ENCODE measurements at places on chromosomes 12 and 14.

DNA sequence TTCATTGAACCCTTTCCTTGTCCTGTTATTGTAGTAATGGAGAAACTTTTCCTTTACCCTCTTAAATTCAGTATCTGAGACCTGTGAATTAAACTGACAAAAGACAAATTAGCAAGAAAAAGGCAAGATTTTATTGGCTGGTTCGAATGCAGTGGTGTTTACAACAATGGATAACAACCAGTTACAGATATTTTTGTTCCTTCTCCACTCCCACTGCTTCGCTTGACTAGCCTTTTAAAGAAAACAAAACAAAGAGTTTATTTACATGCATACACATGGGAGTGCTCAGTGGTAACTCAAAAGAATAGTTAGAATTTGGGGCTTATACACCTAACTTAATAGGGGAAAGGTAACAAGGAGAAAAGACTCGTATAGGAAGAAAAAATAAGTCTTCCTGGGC lies 37.0 kb upstream of the HECTD1 start:
- no peak for DNase-seq

DNA sequence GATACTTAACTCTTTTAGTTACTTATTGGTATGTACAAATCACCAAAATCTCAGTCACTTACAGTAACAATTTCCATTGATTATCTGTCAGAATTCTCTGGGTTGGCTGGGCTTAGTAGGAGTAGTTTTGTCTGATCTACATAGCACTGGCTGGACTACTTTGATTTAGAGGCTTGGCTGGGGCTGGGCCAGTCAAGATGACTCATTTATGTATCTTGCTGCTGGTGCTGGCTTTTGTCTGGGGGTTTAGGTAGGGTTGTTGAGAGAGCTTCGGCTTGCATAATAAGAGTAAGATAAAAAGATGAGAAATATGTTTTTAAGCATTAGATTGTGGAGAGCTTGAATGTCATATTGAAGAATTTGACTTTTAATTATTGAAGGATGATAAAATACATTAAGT lies 1093.7 kb downstream of the SLC6A15 start:
- no peak for DNase-seq

- no peak for DNase-seq
Measured at GRCh38 chr14:31283578-31284252, 76.1 kb upstream of the HECTD1 start.

GRCh38 chr14:37140176-37140575 lies 32.2 kb downstream of the SLC25A21 start:
- DNase-seq: no peak

DNA sequence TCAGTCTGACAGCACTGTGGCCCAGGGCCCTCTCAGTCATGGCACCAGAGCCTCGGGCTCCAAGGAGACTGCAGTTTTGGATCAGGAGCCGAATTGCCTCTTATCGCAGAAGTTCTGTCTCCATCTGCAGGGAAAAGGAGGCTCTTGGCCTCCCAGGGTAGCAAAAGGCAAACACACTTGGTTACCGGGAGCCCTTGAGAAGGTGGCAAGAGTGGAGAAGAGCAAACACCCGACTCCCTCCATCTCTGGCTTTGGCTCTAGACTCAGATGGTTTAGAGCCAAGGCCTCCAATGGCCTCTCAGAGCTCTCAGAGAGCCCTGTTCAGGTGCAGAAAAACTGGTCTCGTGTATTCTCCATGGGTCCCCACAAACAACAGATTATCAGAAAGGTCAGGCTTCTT lies 44.6 kb downstream of the NINJ2 start:
- DNase-seq: no peak

DNA sequence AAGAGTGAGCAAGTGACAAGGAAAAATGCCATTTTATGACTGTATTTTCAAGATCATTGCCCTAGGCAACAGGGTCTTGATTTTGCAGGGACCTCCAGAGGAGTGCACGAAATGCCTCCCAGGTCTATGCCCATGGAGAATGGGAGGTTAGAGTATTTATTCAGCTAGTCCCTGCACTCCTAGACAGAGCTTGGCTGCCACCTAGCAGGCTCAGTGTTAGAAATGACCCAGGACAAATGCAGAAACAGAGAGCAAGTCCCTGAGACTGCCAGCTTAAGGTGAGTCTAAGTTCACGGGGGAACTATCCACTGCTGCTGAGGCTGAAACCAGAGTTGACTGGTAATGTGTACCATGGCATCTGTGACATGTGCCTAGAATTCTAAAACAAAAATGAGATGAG lies 506.4 kb downstream of the MED13L start:
- no peak for DNase-seq

DNA sequence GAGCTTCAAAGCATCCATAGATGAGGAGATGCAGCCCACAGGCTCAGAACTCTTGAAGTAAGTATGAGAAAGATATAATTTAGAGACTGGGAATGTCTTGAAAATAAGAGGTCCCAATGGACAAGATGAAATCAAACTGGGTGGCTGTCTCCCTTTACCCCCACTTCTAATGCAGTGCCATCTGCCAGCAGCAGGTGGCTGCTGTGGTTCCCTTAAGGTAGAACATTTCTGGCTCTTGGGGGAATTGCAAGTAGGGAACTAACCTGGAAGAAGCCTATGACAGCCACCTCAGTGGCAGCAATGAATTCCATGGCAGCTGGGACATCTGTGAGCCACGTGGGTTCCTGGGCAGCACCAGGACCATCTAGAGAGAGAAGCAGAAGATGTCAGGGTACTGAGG lies 648 bp downstream of the ERP27 start:
- DNase-seq: no peak

- no peak for DNase-seq
Measured at GRCh38 chr14:99538275-99538674, 57.1 kb downstream of the CCNK start.

DNA sequence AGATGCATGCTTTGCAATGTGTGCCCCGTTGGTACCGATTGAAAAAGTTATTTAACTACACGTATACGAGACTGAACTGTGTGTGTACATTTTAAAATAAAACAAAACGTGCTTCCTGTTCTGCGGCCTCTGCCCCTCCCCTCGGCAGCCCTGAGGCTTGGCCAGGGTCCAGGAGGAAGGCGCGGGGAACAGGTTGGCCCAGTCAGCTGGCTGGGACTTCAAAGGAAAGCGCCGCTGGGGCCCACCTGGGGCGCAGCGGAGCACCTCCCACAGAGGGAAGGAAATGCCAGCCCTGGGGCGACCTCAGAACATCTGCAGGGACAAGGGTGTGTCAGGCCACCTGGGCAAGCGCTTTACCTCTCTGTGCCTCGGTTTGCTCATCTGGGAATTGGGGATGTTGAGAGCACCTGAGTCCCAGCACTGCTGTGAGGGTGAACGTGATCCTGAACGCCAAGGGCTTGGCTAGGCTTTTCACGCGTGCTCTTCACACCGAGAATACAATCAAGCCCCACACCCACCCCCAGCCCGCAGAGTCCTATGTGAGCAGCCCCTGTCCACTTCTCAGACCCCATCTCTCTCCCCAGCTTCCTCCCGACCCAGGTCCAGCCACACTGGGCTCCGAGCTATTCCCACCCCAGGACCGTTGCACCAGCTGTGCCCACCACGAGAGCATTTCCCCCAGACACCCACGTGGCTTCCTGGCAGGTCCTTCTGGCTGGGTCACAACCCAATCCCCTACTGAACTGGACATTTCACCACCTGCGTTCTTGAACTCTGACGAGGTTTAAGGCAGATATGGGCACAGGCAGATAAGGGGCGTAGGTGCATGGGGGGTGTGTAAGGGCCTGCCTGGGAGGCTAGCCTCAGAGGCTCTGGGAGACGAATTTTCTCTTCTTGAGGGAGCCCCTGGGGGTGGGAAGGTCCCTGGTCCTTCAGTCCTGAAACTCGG lies 41.9 kb upstream of the NCOR2 start:
- peak; percentile 24 for DNase-seq

DNA sequence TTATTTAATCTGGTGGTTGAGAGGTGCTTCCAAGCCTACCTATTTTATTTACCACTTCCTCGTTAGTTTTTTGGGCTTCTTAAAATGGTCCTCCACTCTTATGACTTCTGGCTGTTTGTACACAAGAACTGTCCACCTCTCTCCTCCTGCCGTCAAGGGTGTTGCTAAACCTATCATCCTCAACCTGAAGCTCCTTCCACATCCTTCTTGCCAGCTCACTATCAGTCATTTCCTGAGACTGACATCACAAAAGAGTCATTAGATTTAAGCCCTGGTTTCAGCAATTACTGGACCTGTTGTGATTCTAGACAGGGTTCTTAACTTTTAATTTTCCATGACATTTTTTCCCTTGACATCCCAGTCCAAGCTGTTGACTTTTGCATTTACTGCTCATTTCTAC lies 91.9 kb downstream of the BICD1 start:
- no peak for DNase-seq

- no peak for DNase-seq
Measured at GRCh38 chr12:48985901-48986300, 7.8 kb downstream of the WNT1 start.

DNA sequence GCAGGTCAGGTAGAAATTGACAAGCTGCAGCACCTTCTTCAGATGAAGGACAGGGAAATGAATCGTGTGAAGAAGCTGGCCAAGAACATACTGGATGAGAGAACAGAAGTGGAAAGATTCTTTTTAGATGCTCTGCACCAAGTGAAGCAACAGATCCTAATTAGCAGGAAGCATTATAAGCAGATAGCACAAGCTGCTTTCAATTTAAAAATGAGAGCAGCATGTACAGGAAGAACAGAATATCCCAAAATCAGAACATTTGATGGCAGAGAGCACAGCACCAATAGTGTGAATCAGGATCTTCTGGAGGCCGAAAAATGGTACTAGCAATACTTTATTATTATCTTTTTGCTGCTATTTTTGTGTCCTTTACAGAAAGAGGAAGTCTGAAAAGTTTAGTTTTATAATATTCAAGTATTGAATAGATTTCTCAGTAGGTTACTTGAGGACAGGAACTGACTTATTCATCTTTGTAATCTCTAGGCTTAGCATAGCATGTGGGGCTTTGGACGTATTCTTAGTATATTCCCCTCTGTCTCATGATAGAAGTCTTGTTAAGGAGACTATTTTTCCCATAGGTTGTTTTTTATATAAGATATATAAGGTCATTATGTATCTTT lies 30.8 kb downstream of the BBOF1 start:
- no peak for DNase-seq

DNA sequence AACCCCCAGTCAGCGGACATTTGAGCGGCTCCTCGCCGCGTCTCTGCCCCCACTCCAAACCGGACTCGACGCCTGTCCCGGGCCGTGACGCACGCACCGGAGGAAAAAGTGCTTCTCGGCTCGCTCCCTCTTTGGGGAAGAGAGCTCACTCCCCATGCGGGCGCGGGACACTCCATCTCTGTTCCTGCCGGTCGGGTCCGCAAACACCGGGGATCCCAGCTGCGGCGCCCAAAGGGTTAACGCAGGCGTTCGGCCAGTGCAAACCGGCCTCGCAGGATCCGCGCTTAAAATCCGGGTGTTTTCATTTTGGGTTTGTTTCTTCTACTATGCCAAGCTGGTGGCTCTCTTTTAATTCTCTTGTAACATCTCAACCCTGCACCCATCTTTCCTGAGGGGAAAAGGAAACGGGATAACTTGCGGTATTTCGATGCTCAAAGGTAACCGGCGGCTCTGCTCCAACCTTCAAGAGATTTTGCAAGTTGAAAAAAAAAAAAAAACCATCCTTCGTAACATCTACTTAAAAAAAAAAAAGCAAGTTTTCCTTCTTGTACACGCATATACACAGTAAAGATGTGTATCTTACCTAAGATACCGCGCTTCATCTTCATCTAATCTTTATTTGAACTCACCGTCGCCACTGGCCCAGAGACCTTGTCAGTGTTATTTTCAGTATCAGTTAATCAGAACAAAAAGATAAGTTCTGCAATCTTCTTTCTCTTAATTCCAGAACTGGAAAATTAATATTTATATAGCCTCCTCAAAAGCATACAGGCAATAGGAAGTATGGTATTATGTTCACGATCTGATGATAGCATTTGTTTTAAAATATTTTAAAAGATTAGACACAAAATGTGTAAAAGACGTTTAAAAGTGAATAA lies 1.6 kb upstream of the ATP2B1 start:
- DNase-seq: peak; percentile 37

DNA sequence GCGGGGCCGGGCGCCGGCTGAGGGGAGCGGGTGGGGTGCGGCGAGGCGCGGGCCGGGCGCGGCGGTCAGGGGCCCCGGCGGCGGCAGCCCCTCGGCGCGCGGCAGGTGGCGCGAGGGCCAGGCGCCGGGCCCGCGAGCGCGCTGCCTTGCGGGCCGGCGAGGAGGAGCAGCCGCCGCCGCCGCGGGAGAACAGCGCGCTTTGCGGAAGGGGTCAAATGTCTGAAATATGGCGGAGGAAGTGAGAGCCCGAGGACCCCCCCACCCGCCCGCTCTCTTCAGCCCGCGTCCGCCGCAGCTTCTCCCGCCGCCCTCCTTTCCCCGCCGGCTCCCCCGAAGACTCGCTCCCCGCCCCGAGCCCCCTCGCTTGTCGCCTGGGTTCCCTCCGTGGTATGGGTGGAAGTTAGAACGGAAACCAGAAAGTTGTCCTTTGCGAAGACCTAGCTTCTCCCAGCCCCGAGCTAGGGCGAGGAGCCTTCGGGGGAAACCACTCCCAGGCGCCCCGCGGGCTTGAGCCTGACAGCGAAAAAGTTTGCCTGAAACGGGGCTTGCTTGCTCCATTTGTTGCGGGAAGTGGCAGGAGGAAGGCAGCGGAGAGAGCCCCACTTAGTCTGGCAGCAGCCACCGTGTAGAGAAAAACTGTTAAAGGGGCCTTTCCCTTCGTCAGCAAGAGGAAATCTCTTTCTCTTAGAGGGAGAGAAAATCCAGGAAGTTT lies 551 bp downstream of the RAP1B start:
- peak; percentile 25 for DNase-seq

DNA sequence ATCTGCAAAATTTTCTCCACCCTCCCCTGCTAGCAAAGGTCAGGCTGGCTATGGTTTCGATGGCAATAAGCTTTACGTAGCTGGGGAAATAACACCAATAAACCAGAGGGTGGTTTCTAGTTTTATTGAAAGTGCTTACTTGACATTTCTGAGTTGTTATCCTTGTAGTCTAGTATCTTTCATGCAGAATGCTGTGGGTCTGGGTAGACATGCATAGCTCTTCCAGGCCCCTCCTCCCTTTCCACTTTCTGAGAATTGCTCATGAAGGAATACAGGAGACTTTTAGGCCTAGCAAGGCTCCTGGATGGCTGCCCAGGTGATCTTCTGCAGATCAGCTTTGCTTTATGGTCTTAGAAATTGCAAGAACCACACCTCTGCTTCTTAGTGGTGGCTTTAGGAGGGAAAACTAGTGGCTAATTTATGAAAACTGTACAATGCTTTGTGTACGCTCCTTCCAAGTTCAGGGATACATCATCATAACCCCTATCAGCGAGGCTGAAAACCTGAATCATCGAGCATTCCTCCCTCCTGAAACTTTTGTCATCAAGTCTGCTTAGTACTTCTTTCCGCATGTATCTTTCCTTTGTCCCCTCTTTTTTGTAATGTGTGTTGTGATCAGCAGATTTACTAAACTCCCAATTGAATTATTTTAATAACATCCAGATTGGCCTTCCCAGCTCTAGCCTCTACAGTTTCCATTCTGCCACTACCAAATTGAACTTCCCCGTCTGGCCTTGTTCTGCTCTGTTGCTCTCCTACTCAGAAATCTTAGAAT lies 473.0 kb downstream of the RAD51B start:
- DNase-seq: no peak

- no peak for DNase-seq
Measured at GRCh38 chr14:100610511-100611217, 23.4 kb upstream of the BEGAIN start.
